ENCODE measurements at places on chromosomes 4 and X. TPM values are rescaled to one million over a fixed set of nuclear protein-coding genes. Genes with fewer than 3 reads are reported as not detected.

The MAGEB10 gene
- 1.5 TPM for total RNA-seq

The STBD1 gene
- total RNA-seq = 0.57 TPM

The ITGB1BP2 gene
- 1.3 TPM for total RNA-seq

The HSFX4 gene
- total RNA-seq = not detected

The UGT2B10 gene
- not detected for total RNA-seq

The SH2D1A gene
- total RNA-seq = not detected

The TREX2 gene
- not detected for total RNA-seq

The GRIA3 gene
- not detected for total RNA-seq

The MAGEA2B gene
- total RNA-seq = 45.1 TPM

The ALPK1 gene
- total RNA-seq = 2.2 TPM

The PABPC5 gene
- total RNA-seq = not detected

The MAGEA9B gene
- not detected for total RNA-seq

The SLC25A53 gene
- 22.7 TPM for total RNA-seq

The PDCL2 gene
- total RNA-seq = not detected

The BEX5 gene
- 2.1 TPM for total RNA-seq

The FAM241A gene
- 1.8 TPM for total RNA-seq

The ADH1B gene
- not detected for total RNA-seq

The EDNRA gene
- total RNA-seq = 0.11 TPM

The PLP1 gene
- not detected for total RNA-seq

The MAGEB2 gene
- 42.1 TPM for total RNA-seq

The MAGEB17 gene
- not detected for total RNA-seq

The NSUN7 gene
- total RNA-seq = 0.51 TPM

The VCX3A gene
- 1.4 TPM for total RNA-seq

The ADH4 gene
- not detected for total RNA-seq

The CACNA1F gene
- total RNA-seq = not detected

The PROM1 gene
- total RNA-seq = 0.57 TPM

The RWDD4 gene
- 19.2 TPM for total RNA-seq

The TLL1 gene
- not detected for total RNA-seq

The ZFP92 gene
- 0.80 TPM for total RNA-seq

The TMEM144 gene
- 2.4 TPM for total RNA-seq

The ESX1 gene
- 10.8 TPM for total RNA-seq

The TMPRSS11B gene
- total RNA-seq = not detected

The SOX3 gene
- total RNA-seq = not detected

The CXCR3 gene
- total RNA-seq = not detected

The TEX11 gene
- not detected for total RNA-seq

All from Daoy (cell line).